ENCODE measurements at places on chromosomes 13 and 19.

GRCh38 chr13:42964761-42965161, 27.3 kb downstream of the EPSTI1 start:
- no peak for DNase-seq

GRCh38 chr13:113643593-113643992, 14.4 kb downstream of the ATP4B start:
- DNase-seq, result no peak

GRCh38 chr13:45456196-45456972, 8.4 kb upstream of the COG3 start:
- no peak for DNase-seq

- no peak for DNase-seq
These were observed 410.6 kb downstream of the TBC1D4 start for GRCh38 chr13:75071395-75071794.

GRCh38 chr13:71240911-71241310, 626.1 kb downstream of the DACH1 start:
- no peak for DNase-seq
